ENCODE measurements at places on chromosomes 3 and 15.

DNA sequence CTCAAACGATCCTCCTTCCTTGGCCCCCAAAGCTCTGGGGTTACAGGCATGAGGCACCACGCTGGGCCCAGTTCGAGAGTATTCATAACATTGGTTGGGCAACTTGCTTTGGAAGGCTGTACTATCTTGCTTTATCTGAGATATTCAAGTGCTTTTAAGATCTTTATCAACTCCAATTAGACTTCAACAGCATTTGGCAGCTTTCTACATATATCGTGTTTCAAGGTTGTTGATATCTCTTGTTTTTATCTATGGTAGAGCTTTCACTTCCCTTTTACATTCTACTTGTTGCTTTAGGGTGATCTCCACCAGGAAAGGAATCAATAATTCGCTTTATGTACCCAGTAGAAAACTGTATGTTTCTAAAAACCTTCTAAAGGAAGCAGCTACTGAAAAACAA, 395.3 kb downstream of the IL5RA start:
- DNase-seq: no peak

- DNase-seq: no peak
These were observed 11.6 kb downstream of the EPB42 start for GRCh38 chr15:43209059-43209824.

GRCh38 chr3:77887611-77888010, 847.7 kb downstream of the ROBO2 start:
- DNase-seq: no peak

DNA sequence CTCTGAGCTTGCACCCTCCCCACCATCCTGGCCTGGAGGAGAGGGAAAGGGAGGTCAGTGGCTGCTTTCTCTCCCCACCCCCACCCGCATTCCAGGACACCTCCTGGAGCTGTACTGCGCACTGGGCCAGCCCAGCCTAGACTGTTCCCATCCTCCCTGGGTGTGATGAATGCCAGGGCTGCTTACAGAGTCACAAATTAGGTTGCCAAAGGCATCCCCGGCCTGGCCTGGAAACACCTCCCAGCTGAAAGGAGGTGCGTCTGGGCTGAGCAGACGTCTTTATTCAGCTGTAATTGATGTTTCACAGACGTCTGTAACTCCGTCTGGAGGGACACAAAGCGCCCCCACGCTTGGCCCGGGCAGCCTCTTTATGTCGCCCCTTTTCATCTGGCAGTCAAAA, 47.6 kb downstream of the RHCG start:
- DNase-seq: no peak

DNA sequence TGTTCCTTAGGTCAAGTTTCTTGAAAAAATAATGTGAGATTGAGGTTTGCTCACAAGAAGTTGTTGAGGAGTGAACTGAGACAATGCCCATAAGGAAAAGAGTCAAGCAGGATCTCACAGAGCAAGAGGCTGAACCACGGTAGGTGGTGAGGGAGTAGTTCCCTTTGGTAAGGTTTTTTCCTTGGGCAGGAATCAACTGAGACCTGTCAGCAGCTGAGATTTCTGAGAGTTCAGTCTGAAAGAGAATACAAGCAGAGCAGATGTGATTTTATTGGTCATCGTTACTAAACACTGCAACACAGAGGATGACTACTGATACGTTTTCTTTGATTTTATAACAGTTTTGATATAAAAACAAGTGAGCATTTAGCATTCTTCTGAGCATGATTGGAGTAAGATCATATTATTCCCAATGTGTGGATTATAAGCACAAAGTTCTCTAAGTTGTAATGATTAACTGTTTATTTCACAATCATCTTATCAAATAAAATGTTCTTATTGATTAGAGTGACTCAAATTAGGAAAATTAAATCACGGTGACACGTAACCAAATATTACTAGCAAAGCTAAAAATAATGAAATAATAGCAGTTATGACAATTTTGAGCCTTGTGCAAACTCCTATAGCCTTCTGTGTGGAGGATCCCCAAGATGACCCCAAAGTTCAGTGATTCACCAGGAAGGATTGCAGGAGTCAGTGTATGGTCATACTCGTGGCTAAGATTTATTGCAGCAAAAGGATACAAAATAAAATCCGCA, 346.2 kb upstream of the ZNF717 start:
- DNase-seq: no peak

GRCh38 chr3:187616307-187616972, 53.8 kb downstream of the SST start:
- peak; percentile 36 for DNase-seq

DNA sequence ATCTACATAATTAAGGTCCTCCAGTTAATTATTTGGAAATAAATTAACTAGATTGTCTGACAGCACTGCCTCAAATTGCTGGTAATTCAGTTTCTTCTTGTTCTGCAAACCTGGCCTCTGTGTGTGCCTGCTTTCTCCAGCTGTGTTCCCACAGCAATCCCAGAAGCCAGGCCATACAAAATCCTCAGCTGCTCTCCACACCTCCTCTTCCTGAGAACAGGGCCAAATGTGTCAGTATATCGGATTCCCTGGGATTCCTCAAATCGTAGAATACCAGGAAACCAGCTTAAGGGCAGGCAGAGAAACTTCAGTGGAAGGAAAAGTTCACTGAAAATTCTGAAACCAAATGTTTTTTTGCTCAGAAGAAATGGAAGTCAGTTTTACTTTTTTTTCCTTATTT, 261.4 kb downstream of the ZMAT3 start:
- no peak for DNase-seq

DNA sequence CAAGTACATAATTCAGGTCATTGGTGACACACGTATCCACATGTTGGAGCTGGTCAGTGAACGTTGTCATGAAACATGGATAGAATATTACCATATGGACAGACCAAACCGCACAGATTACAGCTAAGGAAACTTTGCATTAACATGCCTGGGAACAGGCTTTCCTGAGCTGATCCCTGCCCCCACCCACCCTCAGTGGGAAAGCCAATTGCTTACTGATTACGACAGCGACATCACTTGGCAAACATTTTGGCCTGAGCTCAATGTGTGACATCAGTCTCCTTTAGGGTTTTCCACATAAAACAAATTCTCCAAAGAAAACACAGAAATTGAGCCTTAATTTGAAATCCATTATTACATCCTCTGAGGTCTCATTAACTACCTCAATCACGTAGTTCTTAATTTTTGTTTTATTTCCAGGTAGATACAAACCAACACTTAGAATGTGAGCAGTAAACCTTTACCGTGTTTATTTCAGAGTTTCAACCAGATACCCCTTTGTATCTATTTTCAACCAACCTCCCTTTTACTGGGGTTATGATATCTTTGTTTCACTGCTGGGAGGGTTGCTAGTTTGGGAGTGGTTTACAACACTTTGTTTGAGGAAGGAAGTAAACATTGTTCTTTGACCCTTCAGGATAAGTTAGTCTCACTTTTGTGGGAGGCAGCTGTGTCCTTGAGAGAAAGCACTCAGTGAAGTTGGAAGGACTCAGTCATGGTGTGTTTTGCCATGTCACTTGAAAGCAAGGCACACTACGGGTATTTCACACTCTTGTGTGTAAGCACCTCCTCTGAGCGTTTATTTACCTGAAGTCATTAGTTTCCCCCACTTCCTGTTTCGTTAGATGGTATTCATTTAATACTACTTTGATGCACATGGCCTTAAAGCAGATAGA, 103.1 kb downstream of the CMSS1 start:
- peak; percentile 38 for DNase-seq

GRCh38 chr15:79169526-79170133, 79.0 kb upstream of the RASGRF1 start:
- DNase-seq: no peak

DNA sequence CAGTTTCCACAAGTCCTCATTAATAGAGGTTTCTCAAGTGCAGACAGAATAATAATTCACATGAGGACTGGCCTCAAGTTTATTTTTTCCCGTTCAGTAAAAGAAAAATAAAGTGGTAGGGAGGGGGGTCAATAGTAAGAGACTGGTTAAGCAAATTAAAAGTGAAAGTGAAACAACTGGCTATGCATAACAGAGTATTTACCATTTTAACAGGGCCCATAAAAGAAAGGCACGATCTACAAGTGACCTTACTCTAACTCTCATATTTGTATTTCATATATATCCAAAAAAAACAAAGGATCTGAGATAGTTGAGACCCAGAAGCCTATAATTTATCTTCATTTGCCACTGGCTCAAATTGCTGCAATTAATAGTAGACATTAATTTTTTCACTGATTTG, 686.3 kb downstream of the NTRK3 start:
- no peak for DNase-seq

- no peak for DNase-seq
These were observed 891.1 kb downstream of the TUSC7 start for GRCh38 chr3:117600666-117601065.

GRCh38 chr3:18282507-18282906, 142.6 kb downstream of the SATB1 start:
- no peak for DNase-seq

DNA sequence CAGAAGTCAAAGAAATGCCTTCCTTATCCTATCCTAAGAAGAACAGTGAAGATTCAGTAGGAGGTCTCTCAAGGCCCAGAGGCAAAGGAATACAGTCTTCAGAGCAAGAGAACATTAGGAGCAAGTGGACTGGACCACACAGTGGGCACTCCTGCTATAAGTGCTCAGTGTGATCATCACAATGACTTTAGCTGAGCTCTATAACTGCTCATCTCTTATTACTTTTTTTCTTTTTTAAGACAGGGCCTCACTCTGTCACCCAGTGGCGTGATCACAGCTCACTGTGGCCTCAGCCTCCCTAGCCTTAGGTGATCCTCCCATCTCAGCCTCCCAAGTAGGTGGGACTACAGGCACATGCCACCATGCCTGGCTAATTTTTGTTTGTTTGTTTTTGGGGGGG, 48.1 kb downstream of the COL8A1 start:
- no peak for DNase-seq

- DNase-seq: no peak
These were observed 62.9 kb downstream of the PLD1 start for GRCh38 chr3:171747223-171747920.

DNA sequence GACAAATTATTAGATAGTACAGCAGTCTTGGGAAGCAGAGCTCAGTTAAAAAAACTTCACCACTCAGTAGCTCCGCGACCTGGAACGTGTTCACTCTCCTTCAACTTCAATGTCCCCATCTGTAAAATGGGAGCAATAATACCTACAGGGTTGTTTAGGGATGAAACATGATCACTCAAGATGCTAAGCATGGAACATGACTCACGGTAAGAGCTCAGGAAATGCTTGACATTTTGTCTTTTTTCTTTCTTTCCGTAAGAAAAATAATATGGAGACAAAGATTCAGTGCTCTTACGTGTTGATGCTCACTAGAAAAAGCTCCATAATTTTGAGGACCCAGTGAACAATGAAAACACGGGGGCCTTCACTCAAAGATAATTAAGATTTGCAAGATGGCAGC, 606.7 kb upstream of the MDFIC2 start:
- no peak for DNase-seq

- DNase-seq: no peak
These were observed 126.0 kb upstream of the IQSEC1 start for GRCh38 chr3:13199006-13199776.

DNA sequence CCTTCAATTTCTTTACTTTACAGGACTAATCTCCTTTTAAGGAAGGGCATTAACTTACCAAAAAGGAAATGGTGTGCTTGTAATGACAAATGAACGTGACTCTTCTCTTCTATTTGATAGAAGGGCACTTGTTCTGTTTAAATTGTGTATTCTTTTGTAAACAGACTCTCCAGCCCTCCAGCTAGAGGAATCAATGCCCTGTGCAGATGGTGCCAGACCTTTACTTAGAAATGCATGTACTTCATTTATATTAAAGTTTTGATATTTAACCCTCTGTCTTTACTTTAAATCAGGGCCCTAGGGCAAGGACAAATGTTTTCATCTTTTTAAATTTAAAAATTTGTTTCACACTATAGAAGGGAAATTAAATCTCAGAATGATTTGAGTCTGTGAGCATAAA, 355.1 kb downstream of the GBE1 start:
- no peak for DNase-seq

GRCh38 chr3:101703169-101703568, 16.7 kb upstream of the RPL24 start:
- no peak for DNase-seq

GRCh38 chr3:116254541-116254940, 190.7 kb downstream of the LSAMP start:
- DNase-seq: no peak

GRCh38 chr3:159239059-159239458, 437.2 kb downstream of the MFSD1 start:
- no peak for DNase-seq

GRCh38 chr3:59573911-59574310, 524.1 kb upstream of the CFAP20DC start:
- DNase-seq: no peak

Data from D341Med (cell line).